ENCODE measurements at places on chromosomes 12 and 14. TPM values are rescaled to one million over a fixed set of nuclear protein-coding genes. Genes with fewer than 3 reads are reported as not detected.
A peak's percentile ranks its signal among the peaks of the same experiment; 100 is the strongest.

Gene TRIM9
- total RNA-seq = 1.3 TPM

Gene IGFBP6
- 42.5 TPM for total RNA-seq

Gene DEPDC4
- 6.2 TPM for total RNA-seq

Gene LHX5
- total RNA-seq = not detected

Gene CLIP1
- total RNA-seq = 48.7 TPM

DNA sequence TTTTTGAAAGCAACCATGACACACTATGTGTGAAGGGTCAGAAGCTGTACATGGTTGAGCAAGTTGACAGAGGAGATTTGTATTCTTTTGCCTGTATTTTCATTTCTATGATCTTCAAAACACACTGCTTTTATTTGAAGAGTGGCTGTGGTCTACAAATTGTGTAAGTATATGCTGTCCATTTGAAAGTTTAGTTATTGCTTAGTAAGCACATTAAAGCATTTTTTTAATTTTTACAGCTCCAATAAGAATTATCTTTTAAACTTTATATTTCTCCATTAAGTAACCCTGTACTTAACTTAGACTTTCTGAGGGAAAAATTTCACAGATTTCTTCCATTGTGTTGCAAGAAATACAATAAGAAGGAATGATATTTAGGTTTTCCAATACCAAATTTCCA lies 915.2 kb downstream of the SLC6A15 start:
- DNase-seq = no peak

- no peak for DNase-seq
These were observed 86.8 kb upstream of the OSBPL8 start for GRCh38 chr12:76646366-76646765.

- DNase-seq = no peak
These were observed 96.8 kb downstream of the PPHLN1 start for GRCh38 chr12:42422785-42423184.

- no peak for DNase-seq
These were observed 1.2 kb upstream of the FGD4 start for GRCh38 chr12:32398181-32398580.

GRCh38 chr12:99035803-99036202 lies 390.7 kb downstream of the APAF1 start:
- DNase-seq = no peak

GRCh38 chr12:99722690-99723486 lies 75.3 kb downstream of the GARIN6 start:
- no peak for DNase-seq

GRCh38 chr14:21069388-21070082 lies 569 bp upstream of the ARHGEF40 start:
- DNase-seq = peak; percentile 79

DNA sequence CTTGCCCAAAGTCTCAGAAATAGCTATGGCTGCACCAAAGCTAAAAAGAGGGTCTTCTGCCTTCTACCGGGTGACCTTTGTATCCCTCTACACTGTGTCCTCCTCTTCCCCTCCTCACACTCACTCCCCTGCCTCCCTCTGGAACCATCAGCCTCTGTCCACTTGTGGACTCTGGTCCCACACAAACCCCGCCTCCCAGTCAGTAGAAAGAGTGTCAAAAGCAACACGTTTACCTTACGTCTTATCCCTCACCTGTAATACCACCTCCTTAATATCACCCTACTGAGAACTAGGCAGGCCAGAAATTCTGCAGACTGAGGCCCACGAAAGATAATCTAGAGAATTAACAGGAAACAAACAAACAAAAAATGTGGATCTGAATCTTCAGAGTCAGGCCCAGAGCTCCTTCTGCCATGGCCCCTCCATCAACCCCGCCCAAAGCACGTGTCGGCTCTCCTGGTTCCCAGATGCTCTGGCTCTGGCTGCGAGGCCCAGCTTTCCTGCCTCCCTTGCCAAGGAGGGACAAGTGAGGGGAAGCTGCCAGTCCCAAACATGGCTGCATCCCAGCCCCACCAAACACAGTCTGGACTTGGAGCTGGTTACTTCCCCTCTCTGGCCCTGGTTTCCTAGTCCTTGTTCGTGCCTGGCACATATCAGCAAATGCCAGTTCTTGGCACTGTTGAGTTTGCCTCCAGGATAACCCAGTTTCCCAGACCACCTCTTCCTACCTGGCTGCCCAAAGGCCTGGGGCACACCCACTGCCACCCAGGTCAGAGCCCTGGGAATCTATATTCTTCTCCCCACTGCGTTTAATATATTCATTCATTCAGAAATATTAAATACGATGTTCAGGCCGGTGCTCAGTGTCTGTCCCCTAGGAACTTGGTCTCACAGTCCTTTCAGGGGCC lies 2.7 kb downstream of the ACTN1 start:
- no peak for DNase-seq

GRCh38 chr14:23379366-23380196 lies 2.7 kb downstream of the CMTM5 start:
- peak; percentile 37 for DNase-seq

DNA sequence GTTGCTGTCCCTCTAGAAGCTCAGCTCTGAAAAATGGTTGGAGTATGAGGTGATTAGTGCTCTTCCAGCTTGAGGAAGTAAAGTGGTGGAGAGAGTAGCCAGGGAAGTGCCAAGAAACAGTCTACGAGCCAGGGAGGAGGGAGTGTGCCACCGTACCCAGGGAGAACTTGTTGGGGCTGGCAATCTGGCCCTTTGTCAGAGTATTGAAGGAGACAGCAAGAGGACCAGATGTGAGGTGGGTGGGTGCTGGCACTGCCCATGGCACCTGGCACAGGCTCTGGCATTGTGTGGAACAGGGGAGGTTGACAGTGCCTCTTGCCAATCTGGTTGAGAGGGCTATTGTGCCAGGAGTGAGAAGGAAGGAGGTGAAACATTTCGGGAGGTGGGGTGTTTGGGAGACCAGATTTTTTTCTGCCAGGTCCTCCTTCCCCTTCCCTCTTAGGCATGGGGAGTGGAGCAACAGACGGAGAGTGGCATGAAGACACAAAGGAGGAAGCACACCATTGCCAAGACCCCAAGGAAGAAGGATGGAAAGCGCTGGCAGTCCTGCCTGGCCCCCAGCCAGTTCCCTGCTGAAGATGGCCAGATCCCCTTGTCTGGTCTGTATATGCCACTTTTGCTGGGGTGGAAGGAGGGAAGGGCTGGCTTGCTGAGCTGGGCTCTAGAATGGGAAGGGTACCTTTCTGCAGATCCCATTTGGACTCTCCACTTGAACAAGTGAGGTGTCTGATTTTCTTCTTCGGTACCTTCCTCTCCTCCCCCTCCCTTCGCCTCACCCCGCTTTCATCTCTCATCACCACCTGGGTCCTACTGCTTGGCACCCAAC lies 37.5 kb downstream of the ZFHX2 start:
- DNase-seq = no peak

GRCh38 chr12:84421103-84421502 lies 491.5 kb downstream of the SLC6A15 start:
- no peak for DNase-seq

DNA sequence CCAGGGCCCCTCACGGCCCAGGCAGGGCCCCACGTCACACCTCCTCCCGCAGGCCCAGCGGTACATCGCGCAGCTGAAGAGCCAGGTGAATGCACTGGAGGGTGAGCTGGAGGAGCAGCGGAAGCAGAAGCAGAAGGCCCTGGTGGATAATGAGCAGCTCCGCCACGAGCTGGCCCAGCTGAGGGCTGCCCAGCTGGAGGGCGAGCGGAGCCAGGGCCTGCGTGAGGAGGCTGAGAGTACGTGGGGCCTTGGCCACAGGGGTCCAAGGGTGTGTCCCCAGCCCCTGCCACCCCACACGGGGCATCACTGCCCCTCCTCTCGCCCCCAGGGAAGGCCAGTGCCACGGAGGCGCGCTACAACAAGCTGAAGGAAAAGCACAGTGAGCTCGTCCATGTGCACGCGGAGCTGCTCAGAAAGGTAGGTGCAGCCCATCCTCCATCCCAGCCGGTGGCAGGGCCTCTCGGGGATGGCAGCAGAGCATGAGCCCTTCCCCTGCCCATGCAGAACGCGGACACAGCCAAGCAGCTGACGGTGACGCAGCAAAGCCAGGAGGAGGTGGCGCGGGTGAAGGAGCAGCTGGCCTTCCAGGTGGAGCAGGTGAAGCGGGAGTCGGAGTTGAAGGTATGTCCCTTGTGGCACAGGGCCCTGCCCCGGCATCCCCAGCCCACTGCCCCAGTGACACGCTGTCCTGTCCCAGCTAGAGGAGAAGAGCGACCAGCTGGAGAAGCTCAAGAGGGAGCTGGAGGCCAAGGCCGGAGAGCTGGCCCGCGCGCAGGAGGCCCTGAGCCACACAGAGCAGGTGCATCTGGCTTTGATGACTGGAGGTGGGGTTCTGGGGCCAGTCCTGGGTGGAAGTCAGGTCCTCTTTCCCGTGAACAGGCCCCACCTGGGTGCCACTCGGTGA lies 20.9 kb downstream of the HIP1R start:
- no peak for DNase-seq

DNA sequence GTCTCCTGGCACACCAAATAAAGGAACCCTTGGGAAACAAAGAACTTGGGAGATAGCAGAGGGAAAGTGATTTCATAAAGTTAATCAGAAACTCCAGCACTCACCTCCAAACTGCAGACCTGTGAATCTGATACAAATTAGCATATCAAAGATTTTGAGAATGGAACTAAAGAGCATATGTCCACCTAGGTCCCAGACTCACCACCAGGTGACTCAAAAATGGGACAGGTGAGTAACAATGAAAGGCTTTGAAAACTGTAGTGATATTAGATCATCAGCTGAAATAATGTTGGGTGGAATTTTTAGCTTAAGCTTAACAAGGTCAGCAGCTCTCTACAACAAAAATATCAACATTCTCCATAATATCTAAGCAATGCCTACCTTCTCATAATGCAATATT lies 214.8 kb downstream of the RERGL start:
- DNase-seq = no peak

GRCh38 chr12:121490401-121491281 lies 90.2 kb downstream of the KDM2B start:
- DNase-seq = no peak

GRCh38 chr14:95774265-95775160 lies 60.6 kb upstream of the TCL1A start:
- DNase-seq = peak; percentile 37

DNA sequence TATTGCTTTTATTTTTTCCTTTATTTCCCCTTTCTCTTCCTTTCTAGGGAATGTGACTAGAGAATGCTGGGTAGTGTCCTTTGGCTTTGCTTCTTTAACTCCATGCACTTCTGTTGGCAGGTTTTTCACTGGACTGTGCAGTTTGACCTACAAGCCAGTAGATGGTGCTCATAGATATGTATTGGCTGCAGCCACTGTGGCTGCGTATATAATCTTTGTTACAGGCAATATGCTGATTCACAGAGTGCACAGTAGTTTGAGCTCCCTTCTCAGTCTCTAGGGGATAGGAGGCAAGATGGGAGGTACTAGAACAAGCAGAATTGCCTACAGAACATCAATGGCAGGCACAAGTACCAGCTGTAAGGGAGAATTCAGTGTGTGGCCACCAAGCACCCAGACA lies 503.5 kb downstream of the LRFN5 start:
- DNase-seq = peak; percentile 10

DNA sequence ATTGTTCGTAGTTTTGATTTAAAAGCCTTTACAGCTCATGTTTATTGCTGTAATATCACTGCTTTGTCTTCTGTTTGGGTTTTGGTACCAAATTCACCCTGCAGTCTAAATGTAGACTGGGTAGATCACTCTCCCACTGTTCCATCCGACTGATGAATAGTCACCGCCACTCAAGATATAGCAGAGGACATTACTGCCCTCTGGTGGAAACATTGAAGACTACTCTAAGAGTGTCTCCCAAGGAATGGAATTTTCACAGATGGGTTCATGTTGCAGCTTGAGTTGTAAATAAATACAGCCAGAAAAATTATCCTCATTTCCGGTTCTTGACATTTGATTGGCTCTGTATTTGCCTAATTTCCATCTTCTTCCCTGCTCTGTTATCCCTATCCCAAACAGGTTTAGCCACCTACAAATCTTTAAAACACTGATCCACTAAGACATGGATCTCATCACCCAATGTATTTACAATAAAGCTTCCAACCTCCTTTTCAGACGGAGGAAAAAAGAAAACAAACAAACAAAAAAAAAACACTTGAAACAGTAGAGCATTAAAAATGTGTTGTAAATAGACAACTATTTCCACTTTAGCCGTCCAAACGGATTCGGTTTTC lies 198.3 kb upstream of the CPNE8 start:
- peak; percentile 52 for DNase-seq

DNA sequence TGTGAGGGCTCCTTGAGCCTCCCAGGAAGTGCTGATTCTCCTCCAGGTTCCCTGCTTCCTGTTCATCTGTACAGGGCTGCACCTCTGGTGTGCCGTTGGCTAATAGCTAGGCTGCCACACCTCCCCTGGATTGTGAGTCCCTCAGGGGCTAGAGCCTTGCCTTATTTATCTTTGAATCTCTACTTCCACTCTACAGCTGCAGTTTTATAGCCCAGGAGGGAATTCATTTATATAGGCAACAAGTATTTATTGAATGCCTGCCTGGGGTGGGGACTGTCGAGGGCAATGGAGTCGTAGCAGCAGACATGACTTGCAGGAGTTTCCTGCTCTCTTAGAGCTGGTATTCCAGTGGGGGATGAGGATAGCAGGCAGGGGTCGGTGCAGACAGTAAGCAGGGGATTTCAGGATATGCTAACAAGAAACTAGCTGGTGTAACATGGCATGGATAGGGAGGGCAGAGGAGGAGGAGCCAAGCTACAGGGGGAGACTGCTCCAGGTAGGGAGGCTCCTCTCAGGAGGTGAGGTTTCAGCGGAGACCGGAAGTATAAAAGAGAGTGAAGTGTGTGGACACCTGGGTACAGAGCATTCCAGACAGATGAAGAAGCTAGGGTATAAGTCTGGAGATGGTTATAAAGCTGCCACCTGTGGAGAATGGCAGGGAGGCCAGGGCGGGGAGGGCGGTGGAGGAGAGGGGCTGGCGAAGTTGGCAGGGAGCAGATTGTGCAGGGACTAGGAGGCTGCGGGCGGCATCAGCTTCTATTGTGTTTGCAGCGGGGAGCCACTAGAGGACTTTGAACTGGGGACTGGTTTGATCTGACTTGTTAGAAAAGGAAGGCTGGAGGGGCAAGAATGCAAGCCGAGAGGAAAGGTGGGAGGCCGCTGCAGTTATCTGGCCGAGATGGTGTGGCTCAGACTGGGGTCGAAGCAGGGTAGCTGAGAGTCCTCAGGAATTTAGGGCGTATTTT lies 17.2 kb downstream of the USP30 start:
- DNase-seq = no peak

GRCh38 chr14:99880651-99881420 lies 87.6 kb downstream of the EML1 start:
- no peak for DNase-seq
